ENCODE measurements at places on chromosomes 7 and 10.
A peak's percentile ranks its signal among the peaks of the same experiment; 100 is the strongest.

- DNase-seq = no peak
Measured at GRCh38 chr7:25014756-25015155, 34.8 kb upstream of the OSBPL3 start.

- no peak for DNase-seq
Measured at GRCh38 chr10:102872163-102872562, 2.9 kb downstream of the AS3MT start.

DNA sequence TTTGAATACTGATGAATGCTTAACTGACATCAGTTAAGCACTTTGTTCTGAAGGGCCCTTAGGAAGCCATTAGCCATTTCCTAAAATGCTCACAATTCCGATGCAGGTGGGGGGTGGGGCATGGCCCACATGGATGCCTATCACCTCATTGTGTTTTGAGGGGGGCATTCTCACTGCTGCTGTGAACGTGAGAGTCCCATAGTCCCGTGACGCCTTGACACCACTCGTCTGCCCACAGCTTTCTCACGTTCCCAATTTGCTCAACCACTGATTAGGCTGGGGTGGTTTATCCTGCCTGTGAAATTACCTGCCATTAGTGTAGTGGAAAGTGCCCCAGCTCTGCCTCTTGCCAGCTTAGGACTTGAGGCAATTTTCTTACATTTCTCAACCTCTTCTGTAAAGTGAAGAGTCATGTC is 31.9 kb downstream of the DUSP5 start:
- no peak for DNase-seq

DNA sequence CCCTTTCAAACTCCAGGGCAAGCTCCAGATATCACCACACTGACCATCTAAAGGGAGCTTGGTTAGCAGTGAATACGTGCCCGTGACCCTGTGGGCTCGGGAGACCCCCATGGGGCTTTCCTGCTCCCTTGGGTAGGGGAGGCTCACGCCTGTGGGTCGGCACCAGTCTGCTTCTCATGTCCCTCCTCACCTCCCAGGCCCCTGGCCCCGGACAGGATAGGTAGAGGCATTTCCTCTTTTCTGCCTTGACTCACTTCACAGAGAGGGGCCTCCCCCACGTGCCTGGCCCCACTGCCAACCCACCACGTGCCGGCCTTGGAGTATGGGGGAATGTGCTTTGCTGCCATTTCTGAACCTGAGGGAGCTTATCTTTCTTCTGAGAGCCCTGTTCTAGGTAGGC is 131.3 kb upstream of the FAM20C start:
- DNase-seq = peak; percentile 46

DNA sequence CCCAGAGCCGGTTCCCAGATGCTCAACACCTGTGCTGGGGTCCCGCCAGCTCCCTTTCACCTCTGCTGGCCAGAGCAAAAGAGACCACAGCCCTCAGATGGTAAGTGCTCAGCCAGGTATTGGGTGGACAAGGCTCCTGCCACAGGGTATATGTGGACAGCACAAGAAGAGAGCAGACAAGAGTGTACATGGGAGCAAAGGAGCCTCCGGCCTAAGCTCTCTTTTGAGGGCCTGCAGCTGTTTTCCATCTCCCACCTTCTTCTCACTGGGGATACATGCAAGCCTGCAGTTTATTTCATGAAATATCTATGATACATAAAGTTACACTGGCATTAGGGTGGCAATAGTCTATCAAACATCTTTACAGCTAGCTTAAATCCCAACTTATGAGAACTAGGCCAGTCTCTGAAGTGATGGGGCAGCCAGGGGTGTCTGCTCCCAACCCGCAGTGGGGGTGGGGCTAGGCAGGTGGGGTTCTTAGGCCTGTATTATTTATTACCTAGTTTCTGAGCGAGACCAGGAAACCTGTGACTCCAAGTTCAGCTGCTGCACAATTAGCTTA is 50.4 kb upstream of the DDC start:
- no peak for DNase-seq

- DNase-seq = peak; percentile 52
Measured at GRCh38 chr10:122054048-122055025, 65.4 kb downstream of the TACC2 start.

GRCh38 chr7:25855854-25856782 is 295.9 kb upstream of the NFE2L3 start:
- peak; percentile 76 for DNase-seq

- DNase-seq = peak; percentile 49
Measured at GRCh38 chr7:111752022-111752582, 189.8 kb upstream of the IMMP2L start.

GRCh38 chr7:436367-437128 is 83.1 kb downstream of the PDGFA start:
- no peak for DNase-seq

- DNase-seq = peak; percentile 74
Measured at GRCh38 chr7:78018641-78019446, 220.3 kb downstream of the PHTF2 start.

DNA sequence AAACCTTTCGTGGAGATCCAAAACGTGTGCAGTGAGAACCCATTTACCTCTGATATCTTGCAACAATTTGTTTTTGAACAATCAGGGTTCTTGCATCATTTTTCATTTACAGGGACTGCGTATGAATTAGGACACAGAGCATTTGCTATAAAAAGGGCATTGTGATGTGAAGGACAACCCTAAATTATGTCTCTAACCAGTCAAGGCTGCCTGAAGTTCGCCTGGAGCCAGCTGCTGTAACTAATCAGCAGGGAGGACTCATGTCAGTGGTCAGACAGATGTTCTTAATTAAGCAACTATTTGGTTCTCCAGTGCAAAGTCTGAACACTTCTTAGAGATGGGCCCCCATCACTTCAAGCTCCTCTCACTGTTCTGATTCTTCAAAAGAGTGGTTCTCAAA is 674.8 kb downstream of the KCNMA1 start:
- no peak for DNase-seq

GRCh38 chr10:128825626-128826025 is 641.4 kb upstream of the MGMT start:
- DNase-seq = no peak

GRCh38 chr10:102433619-102434046 is 1.3 kb upstream of the CUEDC2 start:
- DNase-seq = no peak

GRCh38 chr10:20552382-20552781 is 344.7 kb downstream of the NEBL start:
- no peak for DNase-seq

GRCh38 chr7:21137640-21138039 is 290.2 kb upstream of the SP4 start:
- DNase-seq = no peak

DNA sequence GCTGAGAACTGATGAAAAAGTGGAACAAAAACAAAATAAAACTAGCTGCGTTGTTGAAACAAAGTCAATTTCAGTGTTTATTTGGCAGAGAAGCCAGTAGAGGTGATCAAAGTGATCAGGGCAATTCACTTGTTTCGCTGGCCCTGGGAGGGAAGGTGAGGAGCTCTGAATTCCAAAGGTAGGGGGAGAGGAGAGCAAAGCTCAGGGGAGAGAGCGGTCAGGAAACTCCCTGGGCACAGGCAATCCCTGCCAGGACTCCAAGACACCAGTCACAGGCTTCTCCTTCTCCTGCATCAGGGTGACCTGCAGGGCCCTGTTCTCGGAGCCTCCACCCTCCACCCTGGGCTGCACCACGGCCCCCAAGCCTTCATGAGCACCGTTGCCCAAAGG is 6.8 kb upstream of the KIAA1217 start:
- peak; percentile 72 for DNase-seq

DNA sequence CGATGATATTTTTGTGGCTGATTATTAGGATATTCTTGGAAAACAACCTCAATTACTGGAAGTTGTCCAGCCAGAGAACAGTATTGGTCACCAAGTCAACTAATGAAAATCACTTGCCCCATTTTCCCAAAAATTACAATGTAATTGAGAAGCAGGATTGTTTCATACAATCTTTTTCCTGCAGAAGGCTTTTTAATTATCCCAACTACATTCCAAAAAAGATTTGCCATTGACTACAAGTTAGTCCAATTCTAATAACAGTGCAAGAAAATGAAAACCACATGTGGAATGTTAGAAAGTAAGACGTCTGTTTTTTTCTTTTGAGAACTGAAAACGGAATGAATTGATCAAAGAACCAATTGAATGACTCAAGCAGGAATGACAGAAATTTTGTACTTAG is 1195.8 kb downstream of the SORCS1 start:
- DNase-seq = no peak

GRCh38 chr10:16429539-16429938 is 7.3 kb upstream of the PTER start:
- DNase-seq = no peak

- no peak for DNase-seq
Measured at GRCh38 chr10:110141185-110141584, 66.2 kb upstream of the MXI1 start.

DNA sequence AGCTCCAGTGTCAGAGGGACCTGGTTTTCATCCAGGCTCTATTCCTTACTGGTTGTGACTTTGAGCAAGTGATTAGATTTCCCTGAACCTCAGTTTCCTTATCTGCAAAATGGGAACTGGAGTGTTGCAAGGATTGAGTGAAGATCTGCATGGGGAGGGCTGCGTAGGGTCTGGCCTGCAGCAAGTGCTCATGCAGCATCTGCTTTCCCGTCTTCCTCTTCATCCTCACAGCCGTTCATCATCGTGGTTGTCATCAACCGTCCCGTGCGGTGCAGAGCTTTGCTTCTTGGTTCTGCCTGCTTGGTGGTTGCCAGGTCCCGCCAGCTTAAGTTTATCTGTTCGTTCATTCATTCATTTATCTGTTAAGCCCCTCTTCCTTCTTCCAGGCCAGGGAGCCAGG is 135.0 kb downstream of the GRK5 start:
- DNase-seq = no peak

GRCh38 chr7:99070361-99070760 is 73.5 kb downstream of the SMURF1 start:
- DNase-seq = no peak

Measured in kidney (tissue), 22 donors.